ENCODE measurements at places on chromosomes 4 and X. TPM values are rescaled to one million over a fixed set of nuclear protein-coding genes. Genes with fewer than 3 reads are reported as not detected.
A peak's percentile ranks its signal among the peaks of the same experiment; 100 is the strongest.

IQCM gene
- total RNA-seq = not detected

- DNase-seq = no peak
Measured at GRCh38 chr4:141871086-141871770, 234.8 kb downstream of the IL15 start.

DNA sequence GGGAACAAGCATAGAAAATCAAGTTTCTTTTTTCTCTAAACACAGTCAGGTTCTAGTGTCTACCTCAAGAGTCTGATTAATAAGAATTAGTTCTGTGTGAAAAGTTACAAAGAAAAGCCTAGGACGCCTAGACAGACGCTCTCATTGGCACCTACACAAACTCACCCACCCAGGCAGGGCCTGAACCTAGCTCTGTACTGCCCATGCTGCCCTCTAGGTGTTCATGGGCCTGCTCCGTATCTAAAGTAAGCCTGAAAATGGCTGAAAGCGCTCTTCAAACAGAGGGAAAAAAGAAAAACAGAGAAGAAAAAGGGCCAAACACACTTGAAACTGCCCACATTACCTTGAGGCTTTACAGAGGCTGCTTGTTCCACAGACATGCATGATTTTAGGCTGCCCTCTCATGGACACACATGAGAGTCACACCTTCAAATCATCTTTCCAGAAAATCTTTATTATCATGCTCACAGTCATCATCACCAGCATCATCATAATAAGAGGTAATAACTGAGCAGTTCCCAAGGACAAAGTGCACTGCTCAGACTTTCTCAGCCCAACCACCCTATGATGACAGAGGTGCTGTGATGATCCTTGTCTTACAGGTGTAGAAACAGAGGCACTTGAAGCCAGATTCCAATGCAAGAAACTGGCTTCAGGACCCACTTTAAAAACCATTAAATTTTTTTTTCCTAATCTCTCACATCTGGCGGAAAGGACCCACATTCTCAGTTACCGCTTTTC is 49.6 kb downstream of the MAP7D2 start:
- DNase-seq = peak; percentile 24

GRCh38 chrX:119809185-119809666 is 17.8 kb upstream of the RPL39 start:
- no peak for DNase-seq

SPOCK3 gene
- 32.9 TPM for total RNA-seq

DNA sequence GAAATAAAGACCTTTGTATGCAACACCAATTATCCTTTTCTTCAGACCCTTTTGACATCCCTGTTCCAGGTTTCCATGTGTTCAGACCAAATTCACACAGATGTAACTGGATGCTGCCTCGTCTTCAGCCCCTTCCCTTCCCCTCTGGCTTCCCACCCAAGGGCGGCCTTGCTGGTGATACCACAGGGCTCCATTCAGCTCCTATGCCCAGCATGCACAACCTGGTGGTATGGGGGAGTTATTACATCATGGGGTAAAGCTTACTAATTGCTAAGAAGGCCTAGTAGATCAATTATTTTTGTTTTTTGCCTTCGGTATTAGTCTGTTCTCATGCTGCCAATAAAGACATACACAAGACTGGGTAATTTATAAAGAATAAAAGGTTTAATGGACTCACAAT is 317.0 kb upstream of the CXXC4 start:
- no peak for DNase-seq

TCEAL6 gene
- 2.1 TPM for total RNA-seq

CACNA1F gene
- not detected for total RNA-seq

- DNase-seq = no peak
Measured at GRCh38 chr4:8205749-8206611, 6.9 kb downstream of the SH3TC1 start.
